ENCODE measurements at places on chromosomes 13 and 19. TPM values are rescaled to one million over a fixed set of nuclear protein-coding genes. Genes with fewer than 3 reads are reported as not detected.
A peak's percentile ranks its signal among the peaks of the same experiment; 100 is the strongest.

- no peaks in the 10 kb centered on the region for H3K36me3 ChIP-seq
- H3K4me1 ChIP-seq, result no peaks in the 10 kb centered on the region
- H3K27ac ChIP-seq, result no peak overlapping the region
- H3K27me3 ChIP-seq, result no peaks in the 10 kb centered on the region
- DNase-seq, result no peak
These were observed 31.2 kb upstream of the KLF2 start for GRCh38 chr19:16293118-16294091.

GRCh38 chr13:80469105-80469852, 128.4 kb upstream of the SPRY2 start:
- no peak overlapping the region for H3K27ac ChIP-seq
- H3K4me1 ChIP-seq, result no peaks in the 10 kb centered on the region
- no peaks in the 10 kb centered on the region for H3K36me3 ChIP-seq

GRCh38 chr13:19959141-19959830, 759 bp downstream of the ZMYM2 start:
- peak; percentile 84 for DNase-seq
- H3K27ac ChIP-seq, result peak overlapping the region; percentile 98
- H3K36me3 ChIP-seq, result peaks cover 31% of the 10 kb centered on the region
- peak overlapping the region; percentile 94 for H3K4me3 ChIP-seq
- no peaks in the 10 kb centered on the region for H3K27me3 ChIP-seq

GRCh38 chr13:41019011-41019487, at the start of gene ELF1:
ELF1 (minus strand) TSS chr13:41019316; CDS start chr13:40982054, 37,262 bp downstream.
- H3K27me3 ChIP-seq, result no peaks in the 10 kb centered on the region
- DNase-seq, result peak; percentile 76
- peaks cover 19% of the 10 kb centered on the region for H3K36me3 ChIP-seq
- H3K27ac ChIP-seq, result peak within 1 kb of the TSS; percentile 98
- H3K4me1 ChIP-seq, result peaks cover 24% of the 10 kb centered on the region

DNA sequence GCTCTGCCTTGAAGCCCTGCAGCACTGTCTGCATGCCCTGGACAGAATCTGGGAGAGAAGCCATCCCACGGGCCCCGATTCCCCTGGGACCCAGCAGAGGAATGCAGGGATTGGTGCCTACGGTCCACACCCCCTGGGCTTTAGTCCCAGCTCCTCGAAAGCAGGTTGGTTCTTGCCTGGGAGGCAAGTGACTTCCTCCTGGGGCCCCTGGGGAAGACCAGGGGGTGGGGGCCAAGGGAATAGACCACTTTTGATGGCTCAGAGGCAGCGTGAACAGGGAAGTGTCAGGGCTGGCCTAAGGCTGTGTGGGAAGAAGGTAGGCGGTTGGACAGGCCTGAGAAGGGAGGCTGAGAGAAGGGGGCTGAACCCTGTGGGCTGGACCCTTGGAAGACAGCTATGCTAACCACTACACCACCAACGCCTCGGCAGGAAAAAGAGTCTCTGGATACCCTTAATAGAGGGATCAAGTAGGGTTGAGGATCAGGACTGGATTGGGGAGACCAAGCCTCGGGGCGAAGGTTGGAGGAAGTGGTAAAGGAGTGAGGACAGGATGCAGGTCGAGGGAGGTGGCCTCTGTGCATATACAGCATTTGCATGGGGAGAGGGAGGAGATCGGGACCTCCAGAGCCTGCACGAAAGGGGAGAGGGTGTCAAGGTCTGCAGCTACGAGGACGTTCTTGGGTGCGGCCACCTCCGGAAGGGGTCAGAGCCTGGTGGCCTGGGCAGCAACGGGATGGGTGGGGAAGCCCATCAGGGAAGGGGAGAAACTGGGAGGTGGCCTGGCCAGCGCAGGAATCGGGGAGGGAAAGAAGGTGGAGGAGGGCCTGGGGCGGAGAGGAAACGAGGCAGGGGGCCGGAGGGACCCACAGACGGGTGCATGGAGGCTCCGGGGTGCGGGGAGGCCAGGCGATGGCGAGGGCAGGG, 709 bp downstream of the DPP9 start:
- H3K27me3 ChIP-seq, result peaks cover 5% of the 10 kb centered on the region
- H3K27ac ChIP-seq, result peak overlapping the region; percentile 91
- H3K4me3 ChIP-seq, result peak overlapping the region; percentile 99
- peak; percentile 41 for DNase-seq

- no peaks in the 10 kb centered on the region for H3K4me1 ChIP-seq
- DNase-seq, result peak; percentile 38
- H3K4me3 ChIP-seq, result no peak overlapping the region
These were observed 24.6 kb downstream of the DCT start for GRCh38 chr13:94454906-94455305.

- H3K4me3 ChIP-seq, result no peak overlapping the region
- H3K27me3 ChIP-seq, result no peaks in the 10 kb centered on the region
- peak overlapping the region; percentile 70 for H3K27ac ChIP-seq
- H3K36me3 ChIP-seq, result peaks cover 31% of the 10 kb centered on the region
- no peak for DNase-seq
These were observed 25.9 kb downstream of the UBAC2 start for GRCh38 chr13:99226513-99226912.

GRCh38 chr19:1154731-1155351, 19.2 kb downstream of the SBNO2 start:
- no peaks in the 10 kb centered on the region for H3K4me1 ChIP-seq
- H3K4me3 ChIP-seq, result no peak overlapping the region
- H3K36me3 ChIP-seq, result no peaks in the 10 kb centered on the region
- H3K27ac ChIP-seq, result no peak overlapping the region
- no peak for DNase-seq
- no peaks in the 10 kb centered on the region for H3K27me3 ChIP-seq

DNA sequence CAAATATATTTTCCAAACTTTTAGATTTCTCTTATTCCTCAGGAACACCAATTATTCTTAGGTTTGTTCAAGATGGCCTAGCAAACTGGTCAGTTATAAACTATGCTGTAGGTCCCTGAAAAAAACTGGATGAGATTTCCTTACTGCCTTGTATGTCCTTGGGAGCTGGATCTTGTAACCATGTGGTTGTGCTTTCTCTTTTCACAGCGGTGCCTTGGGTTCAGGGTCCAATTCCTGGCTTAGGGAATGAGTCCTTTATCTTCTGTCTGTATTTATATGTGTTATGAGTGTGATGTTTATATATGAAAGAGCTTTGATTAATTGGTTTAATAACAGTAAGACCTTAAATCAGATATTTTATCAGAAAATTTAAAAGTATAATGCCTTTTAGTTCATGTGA, 23.5 kb upstream of the GRTP1 start:
- H3K4me3 ChIP-seq, result no peak overlapping the region
- H3K27me3 ChIP-seq, result peaks cover 6% of the 10 kb centered on the region
- H3K36me3 ChIP-seq, result no peaks in the 10 kb centered on the region

DNA sequence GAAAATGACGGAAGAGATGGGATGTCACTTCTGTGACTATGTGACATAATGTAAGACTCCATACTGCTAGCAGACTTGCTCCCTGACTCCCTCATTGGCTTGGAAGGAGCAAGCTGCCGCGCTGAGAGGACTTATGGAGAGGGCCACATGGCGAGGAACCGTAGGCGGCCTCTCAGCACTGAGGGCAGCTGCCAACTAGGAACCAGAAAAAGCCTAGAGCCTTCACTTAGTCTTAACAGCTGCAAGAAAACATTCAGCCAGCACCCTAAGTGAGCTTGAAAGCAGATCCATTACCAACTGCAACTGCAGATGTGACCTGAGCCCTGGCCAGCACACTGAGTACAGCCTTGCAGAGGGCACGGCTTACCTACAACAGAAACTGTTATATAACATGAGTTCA, 33.9 kb downstream of the USP12 start:
- H3K4me1 ChIP-seq, result peaks cover 71% of the 10 kb centered on the region
- peaks cover 24% of the 10 kb centered on the region for H3K36me3 ChIP-seq
- no peak overlapping the region for H3K27ac ChIP-seq
- no peaks in the 10 kb centered on the region for H3K27me3 ChIP-seq
- no peak overlapping the region for H3K4me3 ChIP-seq
- DNase-seq, result no peak

DNA sequence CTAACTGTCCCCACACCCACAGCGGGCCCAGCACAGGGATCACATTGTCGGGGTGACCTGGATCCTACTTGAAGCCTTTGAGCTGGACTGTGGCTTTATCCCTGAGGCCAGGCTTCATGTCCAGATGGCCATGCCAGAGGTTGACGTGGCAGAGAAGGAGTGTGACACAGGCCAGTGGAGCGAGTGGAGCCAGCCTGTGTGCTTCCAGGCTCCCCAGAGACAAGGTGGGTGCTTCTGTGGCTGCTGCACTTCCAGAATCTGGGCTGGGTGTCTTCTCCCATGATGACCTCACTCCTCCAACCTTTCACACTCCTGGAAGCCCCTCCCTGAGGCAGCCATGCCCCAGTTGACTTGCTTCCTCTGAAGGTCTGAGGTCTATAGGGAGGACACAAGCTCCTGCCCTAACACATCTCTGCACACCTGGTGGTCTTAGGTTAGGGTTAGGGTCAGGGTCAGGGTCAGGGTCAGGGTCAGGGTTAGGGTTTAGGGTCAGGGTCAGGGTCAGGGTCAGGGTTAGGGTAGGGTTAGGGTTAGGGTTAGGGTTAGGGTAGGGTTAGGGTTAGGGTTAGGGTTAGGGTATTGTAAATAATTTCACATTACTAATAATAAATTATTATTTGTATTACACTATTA, 13.1 kb upstream of the MZF1 start:
- no peak for DNase-seq
- H3K36me3 ChIP-seq, result peaks cover 12% of the 10 kb centered on the region
- no peak overlapping the region for H3K4me3 ChIP-seq

DNA sequence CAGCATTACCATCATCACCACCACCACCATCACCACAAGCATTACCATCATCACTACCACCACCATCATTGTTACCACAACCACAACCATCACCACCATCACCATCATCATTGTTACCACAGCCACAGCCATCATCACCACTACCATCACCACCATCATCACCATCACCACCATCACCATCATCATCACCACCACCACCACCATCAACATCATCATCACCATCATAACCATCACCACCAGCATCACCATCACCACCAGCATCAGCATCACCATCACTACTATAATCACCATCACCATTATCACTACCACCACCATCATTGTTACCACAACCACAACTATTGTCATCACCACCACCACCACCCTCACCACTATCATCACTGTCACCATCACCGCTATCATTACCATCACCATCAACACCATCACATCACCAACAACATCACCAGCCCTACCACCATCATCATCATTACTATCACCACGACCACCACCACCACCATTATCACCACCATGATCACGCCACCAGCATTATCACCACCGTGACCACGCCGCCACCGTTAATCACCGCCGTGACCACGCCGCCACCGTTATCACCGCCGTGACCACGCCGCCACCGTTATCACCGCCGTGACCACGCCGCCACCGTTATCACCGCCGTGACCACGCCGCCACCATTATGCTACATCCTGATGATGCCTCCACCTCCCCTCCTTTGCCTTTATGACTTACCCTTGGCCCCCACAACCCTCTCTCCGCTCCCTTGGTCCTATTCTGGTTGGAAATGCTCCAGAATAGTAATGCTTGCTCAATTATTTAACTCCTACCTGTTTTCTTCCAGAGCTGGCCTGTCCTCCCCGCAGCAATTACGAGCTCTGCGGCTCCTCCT, 10.0 kb upstream of the FXYD3 start:
- DNase-seq, result peak; percentile 19
- peak overlapping the region; percentile 12 for H3K27ac ChIP-seq
- no peaks in the 10 kb centered on the region for H3K36me3 ChIP-seq
- no peak overlapping the region for H3K4me3 ChIP-seq
- H3K27me3 ChIP-seq, result no peaks in the 10 kb centered on the region

GRCh38 chr13:94480672-94481145, 1.2 kb upstream of the DCT start:
- H3K4me3 ChIP-seq, result no peak overlapping the region
- DNase-seq, result peak; percentile 8
- H3K4me1 ChIP-seq, result peaks cover 7% of the 10 kb centered on the region
- no peaks in the 10 kb centered on the region for H3K36me3 ChIP-seq
- H3K27ac ChIP-seq, result peak overlapping the region; percentile 47

GRCh38 chr13:93355094-93355493, 128.5 kb downstream of the GPC6 start:
- no peak overlapping the region for H3K27ac ChIP-seq
- no peak for DNase-seq
- no peaks in the 10 kb centered on the region for H3K27me3 ChIP-seq

GRCh38 chr19:15318241-15318691, 14.1 kb downstream of the BRD4 start:
- H3K27me3 ChIP-seq, result no peaks in the 10 kb centered on the region
- peaks cover 84% of the 10 kb centered on the region for H3K4me1 ChIP-seq
- H3K27ac ChIP-seq, result peak overlapping the region; percentile 76
- peak; percentile 45 for DNase-seq
- peak overlapping the region; percentile 7 for H3K4me3 ChIP-seq
- H3K36me3 ChIP-seq, result peaks cover 27% of the 10 kb centered on the region

- H3K4me1 ChIP-seq, result no peaks in the 10 kb centered on the region
- H3K4me3 ChIP-seq, result no peak overlapping the region
- DNase-seq, result no peak
- peaks cover 10% of the 10 kb centered on the region for H3K27me3 ChIP-seq
- no peaks in the 10 kb centered on the region for H3K36me3 ChIP-seq
These were observed 216.6 kb upstream of the SLC10A2 start for GRCh38 chr13:103282571-103283450.

DNA sequence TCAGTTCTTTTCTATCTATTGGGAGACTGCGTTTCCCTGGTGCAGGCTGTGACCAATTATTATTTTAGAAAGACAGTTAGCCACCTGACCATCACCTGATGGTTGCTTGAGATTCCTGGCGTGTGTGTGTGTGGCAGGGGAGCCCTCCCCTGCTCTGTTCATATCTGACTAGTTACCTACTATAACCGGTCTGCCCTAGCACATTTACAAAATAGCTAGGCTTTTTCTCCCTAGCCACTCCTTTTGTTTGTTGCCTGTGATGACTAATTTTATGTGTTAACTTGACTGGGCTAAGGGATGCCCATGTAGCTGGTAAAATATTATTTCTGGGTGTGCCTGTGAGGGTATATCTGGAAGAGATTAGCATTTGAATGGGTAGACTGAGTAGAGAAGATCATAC, 76.9 kb downstream of the OLFM4 start:
- no peak for DNase-seq
- no peak overlapping the region for H3K4me3 ChIP-seq
- H3K4me1 ChIP-seq, result no peaks in the 10 kb centered on the region
- no peak overlapping the region for H3K27ac ChIP-seq
- H3K27me3 ChIP-seq, result no peaks in the 10 kb centered on the region
- H3K36me3 ChIP-seq, result no peaks in the 10 kb centered on the region

GRCh38 chr19:39518975-39519374, 4.0 kb downstream of the SELENOV start:
- H3K4me3 ChIP-seq, result no peak overlapping the region
- peaks cover 28% of the 10 kb centered on the region for H3K27me3 ChIP-seq
- no peaks in the 10 kb centered on the region for H3K36me3 ChIP-seq
- peaks cover 14% of the 10 kb centered on the region for H3K4me1 ChIP-seq
- no peak for DNase-seq

The ZSCAN4 gene
- not detected for total RNA-seq

The NR1H2 gene
- 52.3 TPM for total RNA-seq

The FCAR gene
- total RNA-seq, result not detected

The FGF9 gene
- total RNA-seq, result 0.11 TPM

The ANKLE1 gene
- 15.9 TPM for total RNA-seq

The PGLYRP1 gene
- total RNA-seq, result not detected

The CACNA1A gene
- total RNA-seq, result 0.29 TPM

The SERTM1 gene
- total RNA-seq, result not detected

The CYP4F2 gene
- total RNA-seq, result 0.18 TPM

The RAB3A gene
- 11.3 TPM for total RNA-seq

The ZNF729 gene
- not detected for total RNA-seq

The FOXA3 gene
- total RNA-seq, result not detected

Measured in activated CD8-positive, alpha-beta T cell treated with anti-CD3 and anti-CD28 coated beads for 36 hours (primary cell).